AG04450 (cell line): ENCODE measurements at places on chromosomes 11 and 22.
A peak's percentile ranks its signal among the peaks of the same experiment; 100 is the strongest.

DNA sequence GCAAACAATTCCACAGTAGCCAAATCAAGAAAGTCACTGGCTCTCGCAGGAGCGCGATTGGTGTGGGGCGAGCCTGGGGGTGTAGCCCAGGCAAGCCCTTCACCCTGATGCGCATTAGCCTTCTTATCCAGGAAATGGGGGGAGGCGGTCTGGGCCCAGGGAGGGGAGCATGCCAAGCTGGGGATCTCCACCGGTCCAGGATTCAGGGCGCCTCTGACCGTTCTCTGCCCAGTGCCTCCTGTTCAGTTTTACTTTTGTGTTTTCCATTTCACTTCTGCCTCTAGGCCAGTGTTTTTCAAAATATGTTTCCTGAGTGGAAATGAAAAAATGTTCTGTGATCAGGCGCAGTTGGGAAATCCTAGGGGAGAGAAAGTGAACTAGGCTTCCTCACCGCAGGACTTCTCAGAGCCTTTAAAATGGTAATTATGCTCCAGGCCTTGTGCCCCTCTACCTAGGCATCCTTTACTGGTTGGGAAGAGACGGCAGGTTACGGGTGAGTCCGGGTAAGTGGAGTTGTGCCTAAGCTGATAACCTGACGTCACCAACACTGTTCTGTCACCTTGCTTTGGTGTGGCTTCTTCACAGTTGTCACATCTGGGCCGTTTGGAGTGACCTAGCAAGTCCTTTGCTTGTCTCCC lies 18.4 kb downstream of the LRP5 start:
- no peak for DNase-seq

DNA sequence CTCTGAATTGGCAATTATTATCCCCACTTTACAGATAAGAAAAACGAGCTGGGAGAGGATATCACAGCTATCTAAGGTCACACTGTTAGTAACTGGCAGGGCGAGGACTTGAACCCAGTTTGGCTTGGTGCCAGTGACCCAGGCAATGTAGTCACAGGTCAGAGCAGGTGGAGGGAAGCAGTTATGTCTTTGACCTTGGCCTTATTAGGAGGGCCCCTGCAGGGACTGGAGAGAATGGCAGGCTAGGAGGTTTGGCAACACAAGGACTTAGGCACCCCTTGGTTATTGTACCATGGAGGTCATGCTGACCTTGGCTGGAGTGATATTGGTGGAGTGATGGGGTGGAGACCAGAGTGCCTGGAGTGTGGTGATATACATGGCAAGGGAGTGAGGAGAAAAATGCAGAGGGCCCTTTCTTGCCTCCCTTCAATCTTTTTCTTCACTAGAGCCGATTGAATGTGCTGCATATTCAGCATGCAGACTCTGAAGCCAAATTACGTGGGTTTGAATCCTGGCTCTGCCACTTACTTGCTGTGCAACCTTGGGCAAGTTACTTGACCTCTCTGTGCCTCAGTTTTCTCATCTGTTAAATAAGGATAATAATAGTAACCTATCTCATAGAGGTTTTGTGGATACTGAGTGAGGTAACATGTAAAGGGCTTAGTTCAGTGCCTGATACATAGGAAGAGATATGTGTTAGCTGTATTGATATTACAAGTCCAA lies 92.7 kb upstream of the TBCEL start:
- no peak for DNase-seq

DNA sequence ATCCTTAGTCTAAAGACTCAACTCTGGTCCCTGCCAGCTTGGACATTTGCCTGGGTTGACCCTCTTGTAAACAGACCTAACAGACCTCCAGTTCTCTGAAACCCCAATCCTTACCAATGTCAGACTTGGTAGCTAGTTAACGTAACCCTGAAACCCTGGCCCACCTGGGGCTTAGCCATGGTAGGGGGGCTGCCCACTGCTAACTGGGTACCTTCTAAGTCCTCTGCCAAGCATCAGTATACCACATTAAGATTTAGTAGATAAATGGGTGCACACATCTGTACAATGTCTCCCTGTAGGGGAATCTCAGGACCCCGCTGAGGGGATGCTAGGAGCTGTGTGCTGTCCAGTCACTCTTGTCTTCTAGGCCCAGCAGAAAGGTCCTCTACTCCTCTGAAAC lies 29.9 kb upstream of the TH start:
- DNase-seq: no peak

- peak; percentile 51 for DNase-seq
Observed at GRCh38 chr11:14312736-14313438, 46.1 kb downstream of the RRAS2 start.

GRCh38 chr11:92070026-92070889 lies 154.4 kb upstream of the FAT3 start:
- DNase-seq: no peak

GRCh38 chr11:9069862-9070470 lies 21.4 kb downstream of the SCUBE2 start:
- DNase-seq: no peak

DNA sequence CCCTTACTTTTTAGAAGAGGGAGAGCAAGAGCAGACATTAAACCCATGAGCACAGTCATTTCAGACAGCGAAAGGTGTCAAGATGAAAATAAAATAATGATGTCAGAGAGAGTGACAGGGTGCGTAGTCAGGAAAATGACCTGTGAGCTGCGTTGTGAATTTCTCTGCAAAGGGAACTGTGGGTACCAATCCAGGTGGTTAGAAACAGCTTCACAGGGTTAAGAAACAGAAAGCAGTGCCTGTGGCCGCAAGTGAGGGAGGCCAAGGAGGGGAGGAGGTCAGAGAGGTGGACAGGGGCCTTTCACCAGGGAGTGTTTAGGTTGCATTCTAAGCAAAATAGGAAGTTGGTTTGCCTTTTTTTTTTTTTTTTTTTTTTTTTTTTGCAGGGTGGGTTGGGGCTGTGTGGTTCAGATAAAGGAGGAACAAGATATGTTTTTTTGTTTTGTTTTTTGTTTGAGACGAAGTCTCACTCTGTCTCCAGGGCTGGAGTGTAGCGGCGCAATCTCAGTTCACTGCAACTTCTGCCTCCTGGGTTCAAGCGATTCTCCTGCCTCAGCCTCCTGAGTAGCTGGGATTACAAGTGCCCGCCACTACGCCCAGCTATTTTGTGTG lies 7.9 kb downstream of the TIGD3 start:
- DNase-seq: no peak

DNA sequence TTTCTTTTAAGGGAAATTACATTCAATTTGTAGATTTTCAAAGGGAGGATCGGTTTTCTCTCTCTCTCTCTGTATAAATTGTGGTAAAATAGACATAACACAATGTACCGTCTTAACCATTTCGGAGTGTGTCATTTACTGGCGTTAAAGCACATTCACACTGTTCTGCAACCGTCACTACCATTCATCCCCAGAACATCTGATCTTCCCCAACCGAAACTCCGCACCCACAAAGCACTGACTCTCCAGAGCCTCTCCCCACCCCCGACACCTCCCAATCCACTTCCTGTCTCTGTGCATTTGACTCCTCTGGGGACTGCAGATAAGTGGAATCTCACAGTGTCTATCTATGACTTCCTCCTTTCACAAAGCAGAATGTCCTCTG lies 15.9 kb upstream of the GRAMD4 start:
- no peak for DNase-seq

DNA sequence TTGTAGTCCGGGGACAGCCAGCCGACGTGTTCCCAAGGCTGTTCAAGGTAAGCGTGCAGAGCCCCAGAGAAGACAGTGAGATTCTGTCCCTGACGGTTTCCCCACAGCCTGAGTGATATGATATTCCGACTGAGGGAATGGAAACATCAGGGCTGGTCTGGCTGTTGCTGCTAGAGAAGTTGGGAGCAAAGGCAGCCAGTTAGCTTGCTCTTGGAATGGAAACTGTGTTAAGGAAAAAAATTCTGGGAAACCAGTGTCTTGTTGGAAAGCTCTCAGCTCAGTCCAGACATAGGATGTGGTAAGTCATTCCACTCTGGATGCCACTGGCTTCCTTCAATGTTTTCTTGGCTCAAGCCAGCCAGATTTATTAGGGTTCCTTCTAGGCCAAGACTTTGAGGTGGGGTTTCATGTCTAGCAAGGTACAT lies 8.8 kb downstream of the CRY2 start:
- no peak for DNase-seq

DNA sequence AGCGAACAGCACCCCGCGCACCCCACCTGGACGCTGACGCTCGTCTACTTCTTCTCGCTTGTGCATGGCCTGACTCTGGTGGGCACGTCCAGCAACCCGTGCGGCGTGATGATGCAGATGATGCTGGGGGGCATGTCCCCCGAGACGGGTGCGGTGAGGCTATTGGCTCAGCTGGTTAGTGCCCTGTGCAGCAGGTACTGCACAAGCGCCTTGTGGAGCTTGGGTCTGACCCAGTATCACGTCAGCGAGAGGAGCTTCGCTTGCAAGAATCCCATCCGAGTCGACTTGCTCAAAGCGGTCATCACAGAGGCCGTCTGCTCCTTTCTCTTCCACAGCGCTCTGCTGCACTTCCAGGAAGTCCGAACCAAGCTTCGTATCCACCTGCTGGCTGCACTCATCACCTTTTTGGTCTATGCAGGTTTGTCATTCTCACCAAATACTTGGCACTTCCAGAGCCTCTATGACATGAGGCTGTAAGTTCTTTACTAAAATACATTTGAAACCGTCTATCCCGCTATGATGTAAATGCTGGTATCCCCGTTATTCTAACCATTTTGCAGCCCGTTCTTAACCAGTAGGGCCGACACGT lies 535 bp downstream of the AQP11 start:
- no peak for DNase-seq

- no peak for DNase-seq
Observed at GRCh38 chr11:133999355-133999754, 42.6 kb upstream of the IGSF9B start.

GRCh38 chr22:36351921-36352802 lies 35.6 kb downstream of the MYH9 start:
- DNase-seq: no peak

DNA sequence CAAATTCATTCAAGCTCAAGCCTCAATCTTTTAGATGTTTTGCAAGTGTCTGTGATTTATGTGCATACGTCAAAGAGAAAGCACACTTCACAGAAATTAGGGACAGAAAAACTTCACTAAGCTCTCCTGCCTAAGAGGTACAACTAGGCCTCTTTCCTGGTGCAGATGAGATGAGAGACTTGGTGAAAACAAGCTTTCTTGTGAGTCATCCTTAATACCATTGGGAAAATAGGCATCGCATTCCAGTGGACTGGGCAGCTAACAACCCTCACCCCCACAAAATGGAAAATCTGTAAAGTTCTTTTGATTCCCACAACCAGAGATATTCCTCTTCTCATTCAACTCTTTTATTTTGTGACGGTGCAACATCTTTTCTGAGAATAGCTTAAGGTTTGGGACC lies 1110.4 kb upstream of the CCDC90B start:
- no peak for DNase-seq

GRCh38 chr11:119933584-119933983 lies 204.3 kb downstream of the TRIM29 start:
- no peak for DNase-seq
